ENCODE measurements at places on chromosomes 5 and 9.

- DNase-seq = no peak
Observed at GRCh38 chr5:6868575-6869215, 155.5 kb downstream of the TENT4A start.

DNA sequence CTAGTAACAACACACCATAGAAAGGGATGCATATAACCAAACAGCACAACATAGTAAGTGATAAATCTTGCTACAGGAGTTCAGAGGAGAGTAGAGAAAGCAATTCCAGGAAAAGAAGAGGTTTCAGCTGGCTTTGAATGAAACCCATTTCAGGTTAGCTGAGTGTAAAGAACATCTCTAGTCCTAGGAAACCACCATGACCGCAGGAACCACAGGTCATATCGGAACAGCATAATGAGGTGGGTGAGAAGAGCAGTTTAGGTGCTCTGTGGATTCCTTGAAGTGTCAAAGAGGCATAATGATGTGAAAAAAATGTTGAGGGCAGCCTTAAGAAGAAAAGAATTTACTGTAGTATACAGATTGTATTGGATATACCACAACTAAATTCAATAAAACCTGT lies 507.5 kb downstream of the MTRR start:
- no peak for DNase-seq

DNA sequence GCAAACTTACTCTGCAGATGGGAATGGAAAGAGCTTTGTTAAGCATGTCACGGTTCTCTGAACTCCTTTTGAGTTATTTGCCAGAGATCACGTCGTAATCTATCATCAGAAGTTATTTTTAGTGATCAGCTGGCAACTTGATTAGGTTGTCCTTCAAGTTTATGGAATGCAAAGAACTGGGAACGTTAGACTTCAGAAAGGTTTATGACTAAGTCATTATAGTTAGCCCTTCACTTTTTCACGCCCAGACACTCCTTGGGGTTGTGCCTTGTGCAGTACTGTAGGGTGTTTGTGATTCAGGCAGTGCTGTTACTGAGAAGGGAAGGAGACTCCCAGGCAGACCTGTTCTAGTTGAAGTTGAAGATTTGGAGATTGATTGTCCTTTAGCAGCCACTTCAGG lies 26.8 kb upstream of the PHF2 start:
- DNase-seq = no peak

- DNase-seq = no peak
Observed at GRCh38 chr5:87258507-87258906, 9.2 kb upstream of the RASA1 start.

DNA sequence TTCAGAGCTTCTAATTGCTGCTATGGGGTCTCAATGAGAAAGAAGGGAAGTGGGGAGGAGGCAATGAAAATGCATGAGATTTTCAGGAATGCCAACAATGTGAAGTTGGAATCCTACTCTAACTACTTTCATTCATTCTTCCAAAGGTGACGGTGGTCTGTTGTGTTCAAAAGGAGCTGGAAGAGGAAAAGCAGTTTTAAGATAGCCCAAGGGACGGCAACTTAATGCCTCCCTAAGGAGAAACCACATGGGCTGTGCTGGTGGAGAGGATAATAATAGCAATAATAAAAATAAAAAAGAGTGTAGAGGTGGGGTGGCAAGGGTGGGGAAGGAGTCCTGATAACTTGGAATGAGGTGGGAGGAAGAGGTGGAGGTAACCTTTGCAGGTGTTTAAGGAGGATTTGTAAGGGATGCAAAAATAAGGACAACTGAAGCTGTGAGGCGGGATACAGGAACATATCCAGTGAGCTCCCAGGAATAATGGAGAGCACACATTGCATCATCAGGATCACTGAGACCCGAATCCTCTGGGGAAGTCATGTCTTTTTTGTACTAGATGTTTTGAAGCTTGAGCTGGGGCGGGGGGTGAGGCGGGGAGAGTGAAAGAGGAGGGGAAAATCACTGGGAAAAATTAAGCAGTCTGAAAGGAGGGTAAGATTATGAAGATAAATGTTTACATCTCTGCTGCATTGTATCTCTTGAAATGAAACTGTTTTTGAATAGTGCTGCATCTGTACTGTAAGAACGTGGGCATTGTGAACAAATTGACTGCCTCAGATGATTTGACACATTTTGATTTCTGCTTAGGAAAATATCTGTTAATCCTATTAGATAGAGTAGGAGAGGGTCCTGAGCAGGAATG lies 120.1 kb upstream of the TMEM161B start:
- no peak for DNase-seq

DNA sequence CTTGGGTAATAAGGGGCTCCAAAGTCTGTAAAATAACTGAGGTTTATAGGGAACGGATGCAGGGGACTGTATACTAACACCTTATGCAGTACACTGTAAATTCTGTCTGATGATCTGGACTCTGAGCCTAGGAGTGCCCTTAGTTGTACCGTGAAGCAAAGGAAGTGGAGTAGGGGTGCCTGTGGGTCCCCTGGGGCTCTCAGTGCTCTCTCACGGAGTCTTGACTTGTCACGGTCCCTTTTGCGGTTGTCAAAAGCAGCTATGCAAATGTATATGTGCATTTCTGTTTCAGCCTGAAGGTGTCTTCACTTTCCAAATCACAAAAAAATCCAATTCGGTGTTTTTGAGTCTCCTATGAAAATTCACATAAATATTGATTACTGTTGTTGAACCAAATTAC lies 17.8 kb downstream of the DMRT1 start:
- DNase-seq = no peak

- DNase-seq = no peak
Observed at GRCh38 chr5:94761786-94762185, 143.3 kb downstream of the SLF1 start.

- no peak for DNase-seq
Observed at GRCh38 chr9:117414220-117414905, 494 bp downstream of the ASTN2 start.

GRCh38 chr5:94072116-94072515 lies 330.7 kb upstream of the POU5F2 start:
- DNase-seq = no peak

- DNase-seq = no peak
Observed at GRCh38 chr5:145470396-145470979, 364.7 kb downstream of the PRELID2 start.

DNA sequence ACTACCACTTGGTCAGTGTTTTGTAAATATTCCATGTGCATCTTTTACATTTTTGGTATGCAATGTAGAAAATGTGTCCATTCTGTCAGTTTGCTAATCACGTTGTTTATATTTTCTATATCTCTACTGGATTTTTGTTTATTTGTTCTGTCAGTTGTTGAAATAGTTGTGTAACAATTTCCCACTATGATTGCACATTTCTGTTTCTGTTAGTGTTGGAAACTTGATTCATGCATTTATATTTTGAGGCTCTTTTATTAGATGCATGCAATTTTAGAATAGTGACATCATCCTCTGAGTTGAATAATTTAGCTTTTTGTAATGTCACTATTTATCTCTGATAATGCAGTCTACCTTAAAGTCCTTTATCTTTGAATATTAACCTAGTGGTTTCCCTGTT lies 25.8 kb upstream of the LECT2 start:
- no peak for DNase-seq

GRCh38 chr9:83962165-83962564 lies 17.9 kb downstream of the HNRNPK start:
- no peak for DNase-seq

- DNase-seq = peak; percentile 7
Observed at GRCh38 chr5:107539726-107540330, 130.9 kb downstream of the EFNA5 start.

- DNase-seq = no peak
Observed at GRCh38 chr5:173858670-173859407, 29.3 kb upstream of the CPEB4 start.

DNA sequence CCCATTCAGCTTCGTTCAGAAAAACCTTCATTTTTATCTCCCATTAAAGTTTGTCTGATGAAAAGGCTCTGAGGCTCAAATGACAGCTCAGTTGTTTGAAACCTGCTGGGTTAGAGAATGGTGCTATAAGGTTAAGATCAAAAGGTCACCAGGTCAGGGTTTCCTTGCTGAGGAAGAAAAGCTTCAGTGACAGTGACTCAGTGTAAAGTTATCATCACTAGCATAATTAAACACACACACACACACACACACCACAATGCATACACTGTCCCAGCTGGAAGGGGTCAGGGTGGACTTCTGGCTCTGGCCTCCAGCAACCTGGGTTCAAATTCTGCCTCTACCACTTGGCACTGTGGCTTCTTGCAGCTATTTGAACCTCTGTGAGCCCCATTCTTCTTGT lies 281.1 kb downstream of the DOCK8 start:
- DNase-seq = no peak

- DNase-seq = no peak
Observed at GRCh38 chr9:17839776-17840175, 260.9 kb downstream of the SH3GL2 start.

- DNase-seq = no peak
Observed at GRCh38 chr5:151958111-151958510, 33.5 kb upstream of the GLRA1 start.

- DNase-seq = peak; percentile 36
Observed at GRCh38 chr5:72848474-72849428, 32.3 kb downstream of the TNPO1 start.

DNA sequence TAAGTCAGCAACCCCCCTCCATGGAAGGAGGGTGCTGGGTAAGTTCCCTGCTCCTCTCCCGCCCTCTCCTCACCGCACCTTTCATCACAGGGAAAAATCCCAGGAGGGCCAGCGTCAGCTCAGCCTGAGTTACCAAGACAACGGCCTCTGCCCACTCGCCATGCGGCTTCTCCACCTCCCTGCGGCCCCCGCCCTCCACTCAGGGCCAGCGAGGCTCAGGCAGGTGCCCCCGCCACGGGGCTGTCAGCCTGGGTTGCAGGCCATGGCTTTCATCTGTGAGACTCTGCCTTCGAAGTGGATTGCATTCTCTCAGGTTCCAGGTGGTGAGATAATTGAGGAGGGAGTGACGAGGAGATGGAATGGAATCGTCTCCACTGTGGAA lies 27.2 kb upstream of the LAMC3 start:
- DNase-seq = no peak

DNA sequence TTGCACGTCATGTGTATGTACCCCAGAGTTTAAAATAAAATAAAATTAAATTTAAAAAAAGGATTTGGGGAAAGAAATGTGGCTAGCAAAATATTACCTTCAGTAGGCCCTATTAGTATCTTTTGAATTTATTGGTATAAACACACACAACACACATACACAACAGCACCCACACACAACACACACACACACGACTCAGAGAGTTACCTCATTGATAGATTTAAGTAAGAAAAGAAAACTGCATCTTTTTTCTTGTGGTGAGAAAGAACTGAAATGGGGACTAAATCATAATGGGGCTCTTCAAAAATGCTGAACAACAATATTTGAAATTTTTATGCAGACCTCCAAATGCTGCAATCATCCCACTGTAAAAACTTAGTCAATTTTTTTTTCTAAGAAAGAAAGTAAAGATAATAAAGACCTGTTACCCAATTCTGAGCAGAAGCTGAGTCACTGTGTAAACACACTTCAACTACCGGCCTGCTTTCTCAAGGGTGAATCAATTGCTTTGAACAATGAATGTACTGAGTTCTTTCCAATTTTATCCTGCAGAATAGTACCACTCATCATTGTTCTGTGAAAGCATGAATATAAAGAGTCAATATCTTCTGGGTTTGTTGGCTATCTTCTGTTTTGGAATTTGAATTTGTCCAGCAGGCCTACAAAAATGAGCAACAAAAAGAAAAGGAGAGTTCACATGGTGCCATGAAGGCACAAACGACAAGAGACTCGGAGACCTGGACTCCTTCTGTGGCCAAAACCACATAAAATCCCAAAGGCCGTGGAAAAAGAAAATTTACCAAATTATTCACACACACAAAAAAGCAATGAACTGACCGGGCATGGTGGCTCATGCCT lies 57.9 kb upstream of the CCNG1 start:
- DNase-seq = no peak

- DNase-seq = no peak
Observed at GRCh38 chr9:99682870-99683269, 138.8 kb upstream of the NR4A3 start.

- no peak for DNase-seq
Observed at GRCh38 chr5:120413686-120414085, 50.4 kb upstream of the PRR16 start.

DNA sequence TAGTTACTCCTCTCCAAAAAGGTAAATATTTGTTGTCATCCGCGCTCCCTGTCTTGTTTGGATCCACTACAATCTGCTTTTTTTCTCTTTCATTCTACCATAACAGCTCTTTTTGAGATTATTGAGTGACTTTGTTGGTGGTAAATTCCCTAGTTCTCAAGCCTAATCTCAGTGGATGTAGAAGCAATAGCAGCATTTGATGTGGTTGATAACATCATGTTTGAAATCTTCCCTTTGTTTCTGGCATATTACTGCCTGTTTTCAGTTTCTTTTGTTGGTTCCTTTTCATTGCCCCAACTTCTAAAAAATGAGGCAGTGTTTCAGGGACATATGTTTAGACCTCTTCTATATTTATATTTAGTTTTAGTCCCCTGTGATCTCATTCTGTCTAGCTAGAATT lies 8.9 kb downstream of the CDC42SE2 start:
- no peak for DNase-seq

DNA sequence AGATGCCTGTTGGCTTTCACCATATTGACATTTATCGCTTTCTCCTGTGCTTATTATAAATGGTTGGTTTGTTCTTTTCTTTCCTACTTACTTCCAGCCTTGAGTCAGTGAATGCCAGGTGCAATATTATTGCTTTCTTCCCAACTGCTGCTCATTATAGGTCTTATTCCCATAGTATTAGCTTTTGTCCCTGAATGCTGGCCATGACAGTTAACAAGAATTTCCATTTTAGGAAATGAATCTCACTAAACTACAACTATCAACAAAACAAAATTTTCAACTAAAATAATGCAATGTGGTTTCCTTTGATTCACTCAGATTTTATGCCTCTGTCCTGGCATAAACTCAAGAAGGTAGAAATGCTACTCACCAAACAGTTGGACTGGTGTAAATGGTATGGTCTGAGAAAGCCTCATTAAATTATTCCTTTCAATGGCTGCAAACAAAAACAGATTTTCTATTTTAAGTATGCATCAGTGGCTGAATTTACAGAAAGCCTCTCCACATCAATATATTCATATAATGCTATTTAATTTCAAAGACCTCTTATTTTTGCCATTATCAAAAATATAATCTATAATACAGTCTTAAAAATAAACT lies 145.4 kb downstream of the TRPM6 start:
- no peak for DNase-seq

Measured in CD4-positive, alpha-beta T cell treated with Interleukin-4 for 1 hour (primary cell).